ENCODE measurements at places on chromosomes 12 and 14.

GRCh38 chr12:32217354-32218310 lies 111.0 kb downstream of the BICD1 start:
- DNase-seq: peak; percentile 31

GRCh38 chr12:94831081-94831751 lies 172.3 kb downstream of the NDUFA12 start:
- DNase-seq: no peak

GRCh38 chr12:131112021-131112420 lies 158.3 kb downstream of the ADGRD1 start:
- no peak for DNase-seq

DNA sequence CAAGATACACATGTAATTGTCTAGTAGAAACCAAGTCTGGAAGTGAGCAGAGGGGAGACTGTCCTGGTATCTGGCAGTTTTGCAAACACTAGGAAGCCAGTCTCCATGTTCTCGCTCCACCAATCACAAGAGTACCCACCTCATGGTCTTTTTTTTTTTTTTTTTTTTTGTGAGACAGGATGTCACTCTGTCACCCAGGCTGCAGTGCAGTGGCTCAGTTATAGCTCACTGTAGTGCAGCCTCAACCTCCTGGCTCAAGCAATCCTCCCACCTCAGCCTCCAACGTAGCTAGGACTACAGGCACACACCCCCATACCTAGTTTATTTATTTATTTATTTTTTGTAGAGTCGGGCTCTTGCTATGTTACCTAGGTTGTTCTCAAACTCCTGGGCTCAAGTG lies 189.2 kb downstream of the EFCAB11 start:
- DNase-seq: no peak

- no peak for DNase-seq
These were observed 120.4 kb downstream of the TBX5 start for GRCh38 chr12:114285554-114285953.

GRCh38 chr14:22492622-22493542 lies 96.1 kb downstream of the DAD1 start:
- no peak for DNase-seq

- DNase-seq: no peak
These were observed 5.0 kb downstream of the EEF1AKMT3 start for GRCh38 chr12:57777367-57777766.

DNA sequence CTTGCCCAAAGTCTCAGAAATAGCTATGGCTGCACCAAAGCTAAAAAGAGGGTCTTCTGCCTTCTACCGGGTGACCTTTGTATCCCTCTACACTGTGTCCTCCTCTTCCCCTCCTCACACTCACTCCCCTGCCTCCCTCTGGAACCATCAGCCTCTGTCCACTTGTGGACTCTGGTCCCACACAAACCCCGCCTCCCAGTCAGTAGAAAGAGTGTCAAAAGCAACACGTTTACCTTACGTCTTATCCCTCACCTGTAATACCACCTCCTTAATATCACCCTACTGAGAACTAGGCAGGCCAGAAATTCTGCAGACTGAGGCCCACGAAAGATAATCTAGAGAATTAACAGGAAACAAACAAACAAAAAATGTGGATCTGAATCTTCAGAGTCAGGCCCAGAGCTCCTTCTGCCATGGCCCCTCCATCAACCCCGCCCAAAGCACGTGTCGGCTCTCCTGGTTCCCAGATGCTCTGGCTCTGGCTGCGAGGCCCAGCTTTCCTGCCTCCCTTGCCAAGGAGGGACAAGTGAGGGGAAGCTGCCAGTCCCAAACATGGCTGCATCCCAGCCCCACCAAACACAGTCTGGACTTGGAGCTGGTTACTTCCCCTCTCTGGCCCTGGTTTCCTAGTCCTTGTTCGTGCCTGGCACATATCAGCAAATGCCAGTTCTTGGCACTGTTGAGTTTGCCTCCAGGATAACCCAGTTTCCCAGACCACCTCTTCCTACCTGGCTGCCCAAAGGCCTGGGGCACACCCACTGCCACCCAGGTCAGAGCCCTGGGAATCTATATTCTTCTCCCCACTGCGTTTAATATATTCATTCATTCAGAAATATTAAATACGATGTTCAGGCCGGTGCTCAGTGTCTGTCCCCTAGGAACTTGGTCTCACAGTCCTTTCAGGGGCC lies 2.7 kb downstream of the ACTN1 start:
- no peak for DNase-seq

DNA sequence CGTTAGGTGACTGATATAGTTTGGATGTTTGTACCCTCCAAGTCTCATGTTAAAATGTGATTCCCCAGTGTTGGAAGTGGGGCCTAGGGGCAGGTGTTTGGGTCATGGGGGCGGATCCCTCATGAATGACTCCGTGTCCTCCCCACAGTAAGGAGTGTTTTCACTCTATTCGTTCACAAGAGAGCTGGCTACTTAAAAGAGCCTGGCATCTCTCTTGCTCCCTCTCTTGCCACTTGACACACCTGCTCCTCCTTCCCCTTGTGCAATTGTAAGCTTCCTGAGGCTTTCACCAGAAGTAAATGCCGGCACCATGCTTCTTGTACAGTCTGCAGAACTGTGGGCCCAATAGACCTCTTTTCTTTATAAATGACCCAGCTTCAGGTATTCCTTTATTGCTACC lies 2.6 kb downstream of the IFI27L2 start:
- no peak for DNase-seq

GRCh38 chr12:3038926-3039510 lies 38.2 kb upstream of the TSPAN9 start:
- no peak for DNase-seq

DNA sequence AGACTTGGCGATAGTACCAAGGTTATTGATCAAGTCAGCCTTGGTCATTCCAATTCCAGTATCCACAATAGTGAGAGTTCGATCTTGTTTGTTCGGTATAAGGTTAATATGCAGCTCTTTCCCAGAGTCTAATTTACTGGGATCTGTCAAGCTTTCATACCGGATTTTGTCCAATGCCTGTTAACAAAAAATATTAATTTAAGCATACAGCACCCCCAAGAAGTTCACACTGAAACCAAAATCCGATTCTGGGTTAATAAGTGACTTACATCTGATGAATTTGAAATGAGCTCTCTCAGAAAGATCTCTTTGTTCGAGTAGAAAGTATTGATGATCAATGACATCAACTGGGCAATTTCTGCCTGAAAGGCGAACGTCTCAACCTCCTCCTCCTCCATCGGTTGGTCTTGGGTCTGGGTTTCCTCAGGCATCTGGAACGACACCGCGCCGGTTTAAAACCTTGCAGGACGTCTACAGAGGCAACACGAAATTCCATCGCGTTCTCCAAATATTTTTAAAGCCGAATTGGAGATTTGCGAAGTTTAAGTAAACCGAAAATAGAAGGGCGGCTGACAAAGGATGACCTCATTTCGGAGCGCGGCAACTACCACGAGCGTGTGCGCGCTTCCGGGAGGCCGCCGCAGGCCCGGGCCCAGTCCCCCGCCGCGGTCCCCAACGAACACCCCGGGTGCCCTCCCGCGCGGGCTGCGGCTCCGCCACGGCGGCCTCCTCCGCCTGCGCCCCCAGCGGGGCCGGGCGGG lies 716 bp downstream of the HSP90AA1 start:
- DNase-seq: peak; percentile 66

DNA sequence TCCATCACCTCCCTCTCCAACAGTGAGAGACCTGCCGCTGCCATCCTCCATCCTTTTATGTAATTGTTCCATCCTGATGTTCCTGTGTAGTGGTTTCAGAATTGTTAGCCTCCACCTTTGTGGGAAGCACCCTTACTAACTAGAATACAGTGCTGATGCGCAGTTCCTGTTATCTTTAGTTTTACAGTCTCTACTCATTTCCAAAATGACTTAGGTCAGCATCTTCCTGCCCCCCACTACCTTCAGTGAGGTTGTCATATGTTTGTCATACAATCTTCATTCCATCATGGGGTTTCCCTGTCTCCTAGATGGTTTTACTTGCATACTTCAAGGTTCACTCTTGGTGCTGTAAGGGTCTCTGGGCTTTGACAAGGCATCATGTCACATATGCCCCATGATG lies 69.8 kb downstream of the EML1 start:
- no peak for DNase-seq

GRCh38 chr12:4145990-4146859 lies 127.3 kb upstream of the CCND2 start:
- DNase-seq: no peak

DNA sequence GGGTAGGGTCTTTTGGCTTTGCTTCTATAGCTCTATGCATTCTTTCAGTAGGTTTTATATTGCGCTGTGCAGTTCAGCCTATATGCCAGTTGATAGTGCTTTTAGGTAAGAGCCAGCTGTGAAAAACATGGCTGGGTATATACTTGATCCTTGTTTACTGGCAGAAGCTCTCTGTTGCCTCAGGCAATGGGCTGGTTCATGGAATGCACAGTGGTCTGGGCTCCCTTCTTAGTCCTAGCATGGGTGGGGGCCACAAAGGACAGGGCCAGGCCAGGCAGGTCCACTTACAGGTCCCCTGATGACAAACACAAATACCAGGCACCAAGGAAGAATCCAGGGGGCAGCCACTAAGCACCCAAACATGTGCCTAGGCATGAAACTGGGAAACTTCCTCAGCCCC lies 240.7 kb downstream of the SEC23A start:
- no peak for DNase-seq

- no peak for DNase-seq
These were observed 135.6 kb upstream of the PRMT8 start for GRCh38 chr12:3355378-3355900.

DNA sequence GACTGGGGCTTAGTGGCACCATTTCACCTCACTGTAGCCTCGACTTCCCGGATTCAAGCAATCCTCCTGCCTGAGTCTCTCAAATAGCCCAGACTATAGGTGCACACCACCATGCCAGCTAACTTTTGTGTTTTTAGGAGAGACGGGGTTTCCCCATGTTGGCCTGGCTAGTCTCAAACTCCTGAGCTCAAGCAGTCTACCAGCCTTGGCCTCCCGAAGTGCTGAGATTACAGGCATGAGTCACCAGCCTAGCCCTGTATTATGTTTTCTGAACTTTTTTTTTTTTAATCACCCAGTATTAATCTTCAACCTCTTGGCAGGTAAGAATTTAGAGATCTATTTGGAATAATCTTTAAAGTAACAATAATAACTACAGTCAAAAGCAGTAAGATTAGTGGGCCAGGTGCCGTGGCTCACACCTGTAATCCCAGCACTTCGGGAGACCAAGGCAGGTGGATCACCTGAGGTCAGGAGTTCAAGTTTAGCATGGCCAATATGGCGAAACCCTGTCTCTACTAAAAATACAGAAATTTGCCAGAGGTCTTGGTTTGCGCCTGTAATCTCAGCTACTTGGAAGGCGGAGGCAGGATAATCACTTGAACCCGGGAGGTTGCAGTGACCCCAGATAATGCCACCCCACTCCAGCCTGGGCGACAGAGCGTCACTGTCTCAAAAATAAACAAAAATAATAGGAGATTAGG lies 8.6 kb downstream of the NANOG start:
- DNase-seq: no peak

- no peak for DNase-seq
These were observed 1.2 kb upstream of the SLC6A12 start for GRCh38 chr12:215116-215515.

- no peak for DNase-seq
These were observed 57.4 kb downstream of the BAZ1A start for GRCh38 chr14:34817768-34818167.

DNA sequence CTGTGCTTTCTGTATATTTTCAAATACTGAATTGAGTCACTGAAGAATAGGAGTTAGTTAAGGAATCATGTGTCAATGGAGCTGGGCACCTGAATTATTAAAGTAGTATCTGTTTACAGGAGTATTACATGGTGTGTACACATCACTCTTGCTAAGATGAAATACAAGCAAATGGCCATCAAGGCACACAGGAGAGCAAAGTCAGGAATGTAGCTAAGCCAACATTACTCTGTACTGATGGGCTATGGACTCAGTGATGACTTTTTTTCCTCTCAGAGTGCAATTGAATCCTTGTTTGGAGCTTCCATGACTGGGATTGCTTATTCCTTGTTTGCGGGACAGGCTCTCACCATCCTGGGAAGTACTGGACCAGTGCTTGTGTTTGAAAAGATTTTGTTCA lies 45.5 kb downstream of the SLC4A8 start:
- no peak for DNase-seq

DNA sequence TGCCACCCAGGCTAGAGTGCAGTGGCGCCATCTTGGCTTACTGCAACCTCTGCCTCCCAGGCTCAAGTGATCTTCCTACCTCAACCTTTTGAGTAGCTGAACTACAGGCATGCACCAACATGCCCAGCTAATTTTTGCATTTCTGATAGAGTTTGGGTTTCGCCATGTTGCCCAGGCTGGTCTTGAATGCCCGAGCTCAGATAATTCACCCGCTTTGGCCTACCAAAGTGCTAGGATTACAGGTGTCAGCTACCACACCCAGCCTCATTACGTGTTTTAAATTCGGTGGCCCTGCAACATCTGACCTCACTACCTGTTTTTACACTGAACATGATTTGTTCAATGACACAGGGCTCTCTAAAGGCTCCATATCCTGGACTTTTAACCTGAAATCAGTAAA lies 22.9 kb upstream of the RDH16 start:
- DNase-seq: no peak

DNA sequence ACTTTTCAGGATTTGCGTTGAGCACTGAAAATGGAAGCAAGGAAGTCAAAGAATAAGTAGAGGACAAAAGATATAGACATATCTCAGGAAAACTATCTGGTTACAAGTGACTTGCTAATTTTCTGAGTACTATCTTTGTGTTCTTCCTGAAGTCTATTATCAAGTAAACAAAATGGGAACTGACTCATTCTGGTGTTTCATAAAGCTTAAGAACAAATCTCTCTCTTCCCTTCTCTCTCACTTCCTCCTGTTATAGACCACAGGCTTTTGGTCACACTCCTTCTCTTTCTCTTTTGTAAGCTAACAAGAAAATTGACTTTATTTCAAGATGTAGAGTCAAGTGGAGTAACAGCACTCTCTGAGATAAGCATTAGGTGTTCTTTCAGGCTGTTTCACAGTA lies 406.6 kb upstream of the SYT1 start:
- no peak for DNase-seq

- DNase-seq: peak; percentile 28
These were observed 5.9 kb downstream of the DGLUCY start for GRCh38 chr14:91119556-91120311.

- DNase-seq: no peak
These were observed 22.5 kb downstream of the PAPLN start for GRCh38 chr14:73259837-73260236.

- no peak for DNase-seq
These were observed 25.6 kb downstream of the RAP1B start for GRCh38 chr12:68636268-68636667.

DNA sequence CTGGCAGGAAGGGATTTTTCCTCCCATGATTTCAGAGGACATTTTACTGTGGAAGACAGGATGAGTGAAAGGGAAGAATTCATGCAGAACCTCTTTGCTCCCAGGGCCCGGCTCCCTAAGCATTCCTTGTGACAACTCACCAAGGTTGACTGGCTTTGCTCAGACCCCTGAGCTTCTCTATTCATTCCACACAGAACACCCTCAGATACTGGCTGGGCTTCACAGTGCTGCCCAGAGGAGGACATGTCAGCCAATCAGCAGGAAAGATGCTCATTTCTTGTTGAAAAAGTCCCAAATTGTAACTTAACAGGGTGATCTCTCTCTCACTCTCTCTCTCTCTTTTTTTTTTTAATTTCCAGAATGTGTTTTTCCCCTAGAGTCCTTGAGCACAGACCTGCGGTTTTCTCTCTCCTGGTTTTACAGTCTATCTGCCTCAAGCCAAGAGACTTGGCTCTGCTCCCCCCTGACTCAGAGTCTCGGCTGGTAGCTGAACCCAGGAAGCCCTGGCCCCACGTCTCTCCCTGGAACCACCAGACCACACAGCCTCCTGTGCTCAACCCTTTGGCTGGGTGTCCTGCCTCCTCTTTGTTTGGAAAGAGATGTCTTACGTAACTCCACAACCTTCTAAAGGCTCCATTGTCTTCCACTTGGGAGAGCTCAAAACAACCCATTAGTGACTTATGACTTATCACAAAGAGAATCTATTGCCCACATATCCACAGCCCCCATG lies 43.9 kb downstream of the SSPN start:
- peak; percentile 42 for DNase-seq
